ENCODE measurements at places on chromosomes 1 and 21.

- DNase-seq = no peak
These were observed 150.2 kb downstream of the CAMTA1 start for GRCh38 chr1:6935361-6935883.

DNA sequence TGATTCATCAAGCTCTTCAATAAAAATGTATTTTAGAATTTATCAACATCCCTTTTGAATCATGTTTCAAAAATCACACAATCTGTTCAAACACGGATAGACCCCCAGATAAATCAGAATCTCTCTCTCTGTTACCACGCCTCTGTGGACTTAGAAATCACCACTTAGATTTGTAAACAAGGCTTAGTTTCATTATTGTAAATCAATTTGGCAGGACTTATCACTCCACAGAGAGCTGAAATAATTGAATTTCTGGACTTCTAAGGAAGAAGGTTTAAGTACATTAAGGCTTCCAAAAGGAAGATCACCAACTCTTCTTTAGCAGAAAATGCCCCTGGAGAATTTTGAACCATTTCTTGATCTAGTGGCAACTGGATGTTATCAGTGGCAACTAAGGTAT lies 100.4 kb downstream of the APP start:
- no peak for DNase-seq

DNA sequence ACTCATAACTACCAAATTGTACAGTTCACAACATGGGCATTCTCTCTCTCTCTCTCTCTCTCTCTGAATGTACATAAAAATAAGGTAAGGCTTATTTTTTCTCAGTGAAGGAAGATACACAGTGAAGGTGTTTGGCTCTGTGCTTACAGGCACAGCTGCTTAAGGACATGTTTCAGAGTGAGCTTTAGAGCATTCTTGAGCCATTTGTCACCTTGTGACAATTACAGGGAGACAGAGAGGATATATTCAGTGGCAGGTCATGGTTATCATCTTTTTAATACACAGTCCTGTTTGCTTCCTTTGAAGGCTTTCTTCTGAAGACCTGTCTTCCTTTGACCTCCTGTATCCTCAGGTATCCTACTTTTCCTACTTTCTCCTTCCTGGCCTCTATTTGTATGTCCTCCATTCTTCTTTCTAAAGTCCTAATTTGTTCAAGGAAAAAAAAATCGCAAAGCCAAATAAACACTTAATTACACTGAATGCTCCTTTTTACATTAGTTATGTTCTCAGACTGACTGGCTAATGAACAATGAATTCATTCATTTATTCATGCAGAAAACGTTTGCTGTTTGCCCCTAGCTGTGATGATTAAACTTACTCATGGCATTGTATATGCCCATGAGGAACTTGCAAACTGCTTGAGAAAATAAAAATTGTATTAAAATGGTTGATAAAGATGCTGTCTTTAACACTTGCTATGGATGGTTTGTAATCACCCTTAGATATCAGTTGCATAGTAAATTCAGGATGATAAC lies 33.4 kb downstream of the HSD17B7 start:
- DNase-seq = no peak

- peak; percentile 96 for DNase-seq
These were observed at the start of gene TOR3A for GRCh38 chr1:179081687-179082332. TOR3A (plus strand) TSS chr1:179082070; CDS start chr1:179082129, 59 bp downstream.

GRCh38 chr21:41566500-41567014 lies 58.6 kb upstream of the TMPRSS2 start:
- DNase-seq = no peak

- DNase-seq = no peak
These were observed 39.3 kb downstream of the HMGB4 start for GRCh38 chr1:33903210-33903589.

DNA sequence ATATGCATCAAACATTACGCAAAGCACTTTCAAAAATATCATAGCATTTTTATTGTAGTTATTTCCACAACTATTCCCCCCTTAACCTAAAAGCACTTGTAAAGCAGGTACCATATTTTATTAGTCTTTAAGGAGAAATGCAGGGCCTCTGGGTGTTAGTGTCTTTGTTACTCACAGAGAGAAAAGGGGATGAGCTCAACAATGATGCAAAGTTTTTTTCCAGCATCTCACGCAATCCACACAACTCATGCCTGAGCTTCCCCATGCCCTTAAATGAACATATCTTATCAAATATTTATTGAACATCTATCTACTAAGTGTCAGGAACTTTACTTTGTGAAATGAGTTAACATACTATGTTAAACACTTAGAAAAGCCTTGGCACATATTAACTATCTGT lies 50.6 kb downstream of the BEND5 start:
- DNase-seq = no peak

GRCh38 chr1:29343476-29343875 lies 107.2 kb downstream of the PTPRU start:
- DNase-seq = no peak

DNA sequence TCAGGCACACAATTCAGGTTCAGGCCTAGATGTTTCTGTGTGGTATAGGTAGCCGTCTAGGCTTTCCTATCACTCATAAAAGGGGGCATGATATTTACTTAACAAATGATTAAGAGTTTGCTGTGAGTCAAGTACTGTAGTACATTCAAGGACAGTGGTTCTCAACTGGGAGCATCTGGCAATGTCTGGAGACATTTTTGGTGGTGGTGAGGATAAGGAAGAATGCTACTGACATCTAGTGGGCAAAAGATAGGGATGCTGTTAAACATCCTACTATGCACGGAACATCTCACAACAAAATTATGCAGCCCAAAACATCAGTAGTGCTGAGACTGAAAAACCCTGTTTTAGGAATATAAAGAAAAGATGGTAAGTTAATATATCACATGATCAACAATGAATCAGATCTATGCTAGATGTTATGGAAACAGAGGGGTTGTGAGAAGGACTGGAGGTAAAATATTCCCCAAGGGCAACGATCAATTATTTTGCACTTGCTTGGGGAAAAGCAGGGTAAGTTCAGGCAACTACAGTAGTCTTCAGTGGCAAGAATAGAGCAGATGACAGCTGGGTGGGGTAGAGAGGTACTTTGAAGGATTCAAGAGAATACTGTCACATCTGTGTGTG lies 4.9 kb downstream of the DNTTIP2 start:
- DNase-seq = no peak

DNA sequence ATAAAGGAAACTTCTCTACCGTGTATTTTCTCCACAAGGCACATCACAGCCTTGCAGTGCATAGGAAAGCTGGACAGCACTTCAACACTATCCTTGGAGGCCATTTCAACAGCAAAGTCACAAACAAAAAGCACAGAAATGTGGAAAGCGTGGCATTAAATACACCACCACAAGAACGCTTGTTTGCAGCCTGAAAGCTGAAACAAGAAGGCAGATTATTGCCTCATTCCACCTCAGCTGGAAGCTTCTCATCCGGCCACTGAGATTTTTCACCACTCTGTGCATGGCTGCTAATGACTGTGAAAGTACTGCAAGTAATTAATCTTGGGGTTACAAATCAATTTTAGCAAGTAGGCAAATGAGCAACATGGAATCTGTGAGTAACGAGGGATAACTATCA lies 50.9 kb upstream of the GALNT2 start:
- DNase-seq = no peak

DNA sequence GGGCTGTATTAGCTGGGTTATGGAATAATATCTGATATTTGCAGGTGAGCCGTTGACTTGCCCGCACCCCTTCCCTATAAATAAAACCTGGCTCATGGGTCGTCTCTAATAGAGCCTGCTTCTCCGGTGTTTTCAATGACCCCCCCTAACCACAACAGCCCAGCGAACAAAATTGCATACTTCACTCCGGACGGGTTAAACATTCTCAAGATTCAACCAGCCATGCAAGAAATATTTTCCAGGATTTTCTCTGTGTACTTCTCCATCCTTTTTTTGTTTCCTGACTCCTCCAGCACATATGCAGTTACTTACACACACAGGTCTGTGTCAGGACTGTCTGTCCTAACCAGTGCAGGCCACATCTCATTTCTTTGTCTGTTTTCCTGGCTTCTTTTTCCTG lies 267.7 kb downstream of the ZNF648 start:
- no peak for DNase-seq

- DNase-seq = no peak
These were observed 30.7 kb downstream of the GRHL3 start for GRCh38 chr1:24349891-24350290.
